ENCODE measurements at places on chromosomes 6 and 20. TPM values are rescaled to one million over a fixed set of nuclear protein-coding genes. Genes with fewer than 3 reads are reported as not detected.

Gene SLC12A5
- not detected for polyA plus RNA-seq

Gene PACSIN1
- not detected for polyA plus RNA-seq

Gene HCRTR2
- polyA plus RNA-seq, result not detected

GRCh38 chr20:32925481-32926196 is 66.9 kb downstream of the EFCAB8 start:
- DNase-seq, result no peak

GRCh38 chr6:160362556-160362955 is 14.4 kb downstream of the SLC22A3 start:
- DNase-seq, result no peak

DNA sequence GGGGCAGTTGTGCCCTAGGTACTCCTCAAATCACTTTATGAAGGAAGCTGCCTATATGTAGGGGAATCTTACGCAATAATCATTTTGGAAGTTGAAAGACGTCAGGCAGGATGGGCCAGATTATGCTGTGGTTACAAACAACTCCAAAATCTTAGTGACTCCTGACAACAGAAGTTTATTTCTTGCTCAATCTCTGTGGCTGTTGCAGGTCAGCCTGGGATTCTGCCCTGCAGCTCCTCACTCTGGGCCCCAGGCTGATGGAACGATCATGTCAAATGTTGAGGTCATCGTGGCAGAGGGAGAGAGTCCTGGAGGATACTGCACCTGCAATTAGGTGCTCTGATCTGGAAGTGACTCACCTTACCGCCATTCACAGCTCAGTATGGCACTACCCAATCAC is 88.4 kb downstream of the ZDHHC14 start:
- no peak for DNase-seq

Measured in keratinocyte (primary cell).